T-helper 2 cell (primary cell): ENCODE measurements at places on chromosomes 3 and 15.

DNA sequence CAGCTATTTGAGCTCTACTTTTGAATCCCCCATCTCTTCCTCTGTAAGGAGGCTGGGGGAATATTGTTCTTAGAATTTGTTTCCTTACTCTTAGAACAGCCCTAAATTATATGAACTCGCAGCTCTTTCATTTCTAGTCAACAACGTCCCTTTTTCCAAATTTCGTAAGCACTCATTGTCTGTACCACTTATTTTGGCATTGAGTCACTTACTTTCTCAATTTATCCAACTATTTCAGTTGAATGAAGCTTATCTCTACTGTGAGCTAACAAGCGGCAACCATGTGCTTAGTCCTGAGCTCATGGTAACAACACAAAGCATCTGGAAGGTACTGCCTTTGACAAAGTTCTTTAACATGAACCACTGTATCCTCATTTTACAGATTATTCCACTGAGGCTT, 191.1 kb downstream of the GREM1 start:
- no peak for DNase-seq

DNA sequence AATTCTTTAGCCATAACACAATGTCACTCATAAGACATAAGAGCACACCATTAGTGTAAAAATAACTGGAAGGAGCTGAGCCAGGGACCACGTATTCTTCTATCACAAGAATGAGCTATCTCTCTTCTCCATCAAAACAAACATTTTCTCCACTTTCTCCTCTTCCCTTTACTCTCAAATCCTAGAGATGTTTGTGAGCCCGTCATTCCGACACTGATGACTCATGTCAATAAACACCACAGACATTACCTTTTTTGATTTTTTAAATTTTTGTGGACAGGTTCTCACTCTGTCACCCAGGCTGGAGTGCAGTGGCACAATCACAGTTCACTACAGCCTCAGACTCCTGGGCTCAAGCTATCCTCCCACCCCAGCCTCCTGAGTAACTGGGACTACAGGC, 86.6 kb downstream of the MEX3B start:
- no peak for DNase-seq

- DNase-seq = no peak
These were observed 24.2 kb upstream of the TNK2 start for GRCh38 chr3:195932418-195933043.

DNA sequence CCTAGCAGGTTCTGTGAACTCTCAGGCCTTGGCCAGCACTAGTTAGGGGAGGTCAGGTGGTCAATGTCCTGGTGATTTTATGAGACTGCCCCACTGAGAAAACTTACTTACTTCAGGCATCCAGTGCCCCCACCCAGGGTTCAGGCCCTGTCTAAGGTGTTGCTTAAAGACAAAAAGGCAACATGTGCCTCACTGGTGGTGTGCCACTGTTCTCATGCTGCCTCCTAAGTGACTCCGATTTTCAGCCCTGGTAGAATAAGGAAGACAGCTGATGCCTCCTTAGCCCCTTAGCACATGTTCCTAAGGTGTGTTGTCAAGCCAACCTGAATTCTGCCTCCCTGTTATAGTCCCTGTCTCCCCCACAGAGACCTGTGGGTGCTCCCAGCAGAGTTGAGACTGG, 5.3 kb downstream of the RBM15B start:
- no peak for DNase-seq

- no peak for DNase-seq
These were observed 200.1 kb upstream of the ZNF717 start for GRCh38 chr3:75985432-75985831.

- peak; percentile 68 for DNase-seq
These were observed 173.8 kb downstream of the FNDC3B start for GRCh38 chr3:172213200-172213599.

DNA sequence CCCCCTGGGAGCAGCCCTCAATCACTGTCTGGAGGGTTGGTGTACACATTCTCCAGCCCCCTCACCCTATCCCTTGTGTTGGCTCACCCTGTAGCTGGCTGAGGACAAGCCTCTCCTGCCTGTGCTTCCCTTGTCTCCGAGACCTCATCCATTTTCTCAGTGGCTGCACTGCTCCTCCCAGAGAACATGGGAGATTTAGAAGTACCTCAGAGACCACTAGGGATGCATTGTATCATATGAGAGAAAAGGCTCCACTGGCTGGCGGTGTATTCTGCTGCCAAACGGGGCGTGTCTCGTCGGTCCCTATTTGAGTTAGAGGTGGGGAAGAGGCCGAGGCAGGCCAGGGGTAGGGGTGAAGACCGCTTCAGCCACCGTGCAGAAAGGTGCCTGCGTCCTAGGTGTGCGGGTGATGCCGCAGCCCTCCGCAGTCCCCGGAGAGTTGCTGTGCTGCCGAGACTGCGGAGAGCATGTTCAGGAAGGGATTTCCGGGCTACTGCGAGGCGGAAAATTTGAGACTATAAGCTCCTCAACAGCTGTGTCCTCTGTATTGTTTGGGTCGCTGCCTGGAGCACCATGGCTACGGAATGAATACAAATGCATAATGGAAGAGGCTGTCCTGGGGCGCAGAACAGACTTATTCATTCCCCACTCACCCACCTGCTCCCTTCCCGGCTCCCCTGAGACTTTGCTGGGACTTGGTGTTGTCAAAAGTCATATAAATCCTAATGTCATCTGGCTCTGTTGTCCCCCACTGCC, 43.8 kb downstream of the SPSB4 start:
- no peak for DNase-seq

- DNase-seq = no peak
These were observed 4.9 kb upstream of the IFT57 start for GRCh38 chr3:108227131-108227530.

DNA sequence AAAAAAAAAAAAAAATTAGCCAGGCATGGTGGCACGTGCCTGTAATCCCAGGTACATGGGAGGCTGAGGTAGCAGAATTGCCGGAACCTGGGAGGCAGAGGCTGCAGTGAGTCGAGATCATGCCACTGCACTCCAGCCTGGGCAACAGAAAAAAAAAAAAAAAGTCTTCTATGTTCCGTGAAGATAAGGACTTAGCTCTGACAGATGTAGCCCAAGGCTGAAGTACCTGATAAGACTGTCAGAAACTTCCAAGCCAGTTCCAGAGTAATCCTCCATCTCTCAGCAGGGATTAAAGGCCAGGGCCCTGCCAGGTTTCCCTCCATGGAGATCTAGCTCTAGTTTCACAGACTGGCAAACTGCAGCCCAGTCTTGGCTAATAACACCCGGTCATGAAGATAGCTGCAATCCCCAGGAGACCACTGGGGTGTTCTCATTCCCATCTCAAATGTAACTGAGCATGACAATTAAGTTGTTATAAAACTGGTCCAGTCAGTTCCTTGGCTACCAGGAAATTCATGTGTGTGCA, 8.5 kb downstream of the CDCP1 start:
- no peak for DNase-seq

GRCh38 chr3:56792193-56792592, 9.6 kb downstream of the ARHGEF3 start:
- no peak for DNase-seq

GRCh38 chr3:45560281-45560971, 34.1 kb upstream of the LIMD1 start:
- no peak for DNase-seq
